ENCODE measurements at places on chromosomes 4 and X.

DNA sequence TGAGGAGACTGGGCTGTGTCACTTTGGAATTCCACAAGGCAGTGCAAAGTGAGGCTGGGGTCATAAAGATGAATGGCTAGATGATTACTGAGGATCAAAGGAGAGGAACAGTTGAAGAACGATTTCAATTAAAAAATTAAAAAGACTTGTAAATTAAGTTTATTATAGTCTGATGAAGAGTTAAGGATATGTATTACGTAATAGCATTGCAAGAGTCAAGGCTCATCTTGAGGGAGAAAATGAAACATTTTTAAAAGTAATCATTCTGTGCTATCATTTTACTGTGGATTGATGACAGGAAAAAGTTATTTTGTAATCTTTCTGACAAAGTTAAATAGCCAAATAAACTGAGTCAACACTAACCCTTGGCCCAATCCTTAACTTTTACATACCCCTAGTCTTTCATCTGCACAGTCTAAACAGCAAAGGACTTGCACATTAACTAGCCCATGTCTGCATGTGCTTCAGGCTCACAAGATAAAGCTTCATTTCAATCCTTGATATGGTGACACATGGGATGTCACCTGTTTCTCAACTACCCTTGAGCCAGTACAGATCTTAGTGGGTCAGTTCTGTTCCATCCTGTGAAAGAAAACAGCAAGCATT, 465.5 kb upstream of the CTSO start:
- no peak for DNase-seq

DNA sequence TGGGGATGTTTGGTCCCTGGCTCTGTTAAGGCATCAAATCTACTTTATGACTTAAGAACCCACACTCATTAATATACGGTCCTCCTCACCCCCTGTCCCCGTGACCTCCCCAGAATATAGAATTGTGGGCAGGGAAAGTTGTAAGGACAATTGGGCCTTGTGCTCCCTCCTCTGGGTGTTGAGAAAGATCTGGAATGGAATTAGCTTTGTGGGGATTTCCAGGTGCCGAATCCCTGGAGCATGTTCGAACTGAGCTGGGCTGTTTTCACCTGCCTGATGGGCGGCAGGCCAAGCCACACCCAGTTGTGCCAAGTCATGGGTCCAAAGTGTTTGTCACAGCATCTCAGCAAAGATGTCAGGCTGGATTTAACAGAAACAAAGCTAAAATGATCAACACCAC, 349.3 kb upstream of the KLF3 start:
- no peak for DNase-seq

DNA sequence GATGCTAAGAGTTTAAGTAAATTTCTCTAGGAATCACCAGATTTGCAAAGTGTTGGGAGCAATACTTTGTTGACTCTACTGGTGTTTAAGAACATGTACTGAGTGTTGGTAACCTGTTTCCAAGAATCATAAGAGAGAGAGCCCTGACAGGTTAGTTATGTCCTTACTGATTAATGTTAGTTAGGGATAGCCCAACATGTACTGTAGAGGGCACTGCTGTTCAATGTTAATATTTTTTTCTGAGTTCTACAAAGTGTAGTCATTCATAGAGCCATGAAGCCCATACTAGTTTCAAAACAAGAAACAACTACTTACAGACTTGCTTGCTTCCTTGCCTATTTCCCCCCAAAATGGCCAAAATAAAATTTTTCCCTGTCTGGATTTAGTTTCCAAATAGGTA, 11.9 kb downstream of the TMPRSS11D start:
- DNase-seq, result peak; percentile 32

DNA sequence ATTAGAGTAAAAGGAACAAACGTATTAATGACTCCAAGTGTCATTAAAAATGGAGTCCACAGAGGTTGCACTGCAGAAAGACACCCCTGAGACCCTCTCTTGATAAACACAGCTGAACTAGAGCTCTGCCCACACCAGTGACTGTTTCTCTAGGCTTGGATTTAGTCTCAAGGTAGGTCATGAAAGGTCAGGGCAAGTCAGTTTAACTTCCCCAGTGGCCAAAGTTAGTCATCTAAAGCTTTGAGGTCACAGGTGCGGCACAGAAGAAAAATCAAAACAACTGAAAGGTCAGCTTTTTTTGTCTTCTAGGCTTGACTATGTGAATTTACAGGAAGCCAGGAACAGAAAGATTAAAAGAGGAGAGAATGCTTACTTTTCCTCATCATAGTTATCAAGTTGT, 749.6 kb downstream of the RAB28 start:
- DNase-seq, result no peak

GRCh38 chr4:113547487-113548042, 214.0 kb downstream of the CAMK2D start:
- DNase-seq, result peak; percentile 86

- no peak for DNase-seq
Measured at GRCh38 chr4:15378062-15378461, 49.8 kb upstream of the C1QTNF7 start.

- DNase-seq, result no peak
Measured at GRCh38 chr4:14994242-14994641, 8.0 kb upstream of the CPEB2 start.

DNA sequence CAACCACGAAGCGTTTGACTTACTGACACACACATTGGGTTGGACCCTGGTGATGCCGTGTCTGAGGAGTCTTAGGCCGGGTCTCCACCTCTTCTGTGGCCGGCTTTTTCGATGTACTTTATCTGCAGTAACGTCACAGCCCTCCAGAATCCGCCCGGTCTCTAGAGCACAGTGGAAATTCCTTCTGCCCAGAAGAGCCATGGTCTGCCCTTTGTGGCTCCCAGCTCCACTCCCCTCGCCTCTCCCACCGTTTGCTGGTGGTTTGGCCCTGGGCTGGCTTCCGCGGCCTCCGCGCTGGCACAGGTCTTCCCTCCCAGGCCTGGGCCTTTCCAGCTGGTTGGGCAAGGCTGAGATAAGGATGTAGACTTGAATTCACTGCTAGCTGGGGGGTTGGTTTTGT, 4.3 kb downstream of the MAEA start:
- no peak for DNase-seq

GRCh38 chrX:129800186-129800585, 20.4 kb downstream of the SASH3 start:
- DNase-seq, result no peak

- DNase-seq, result no peak
Measured at GRCh38 chrX:129777218-129778030, 2.3 kb upstream of the SASH3 start.

DNA sequence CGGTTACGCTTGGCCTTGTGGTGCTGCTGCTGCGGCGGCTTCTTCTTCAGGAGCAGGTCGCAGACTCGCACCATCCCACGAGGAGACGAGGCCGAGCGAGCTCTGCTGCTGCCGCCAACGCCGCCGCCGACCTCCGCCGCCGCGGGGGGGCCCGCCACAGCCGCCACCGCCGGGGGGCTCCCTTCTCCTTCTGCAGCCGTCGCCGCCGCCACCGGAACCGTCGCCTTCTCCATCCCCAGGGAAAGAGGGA, 237 bp downstream of the ANKRD17 start:
- no peak for DNase-seq

DNA sequence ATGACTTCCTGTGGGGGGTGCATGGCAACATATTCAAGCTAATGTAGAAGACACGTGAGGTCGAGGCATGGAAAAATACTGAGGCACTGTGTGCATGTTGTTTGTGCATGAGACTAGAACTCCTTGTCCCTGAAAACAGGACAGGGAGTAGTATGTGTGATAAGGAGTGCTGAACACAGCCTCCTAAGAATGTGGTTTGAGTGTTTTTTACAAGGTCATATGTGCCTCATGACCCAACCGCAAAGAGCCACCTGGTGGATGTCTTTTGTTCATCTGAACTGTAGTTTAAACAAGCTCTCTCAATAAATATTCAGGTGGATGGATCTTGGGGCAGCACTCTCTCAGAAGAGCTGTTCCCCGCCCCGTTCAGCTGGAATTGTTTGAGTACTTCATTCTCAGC, 226.6 kb downstream of the NLGN4X start:
- DNase-seq, result peak; percentile 16

GRCh38 chrX:44032479-44032878, 59.3 kb upstream of the NDP start:
- DNase-seq, result no peak

GRCh38 chr4:77156912-77157858, at the start of gene CCNG2:
Gene CCNG2 (plus strand): TSS chr4:77157207. CDS start chr4:77158533, 1,326 bp downstream.
- no peak for DNase-seq

GRCh38 chr4:61583696-61584095, 383.6 kb downstream of the ADGRL3 start:
- no peak for DNase-seq

- no peak for DNase-seq
Measured at GRCh38 chr4:107564326-107564725, 155.7 kb downstream of the PAPSS1 start.

GRCh38 chr4:6894086-6894478, 15.5 kb upstream of the TBC1D14 start:
- DNase-seq, result no peak

- DNase-seq, result no peak
Measured at GRCh38 chr4:156677656-156678055, 293.9 kb downstream of the PDGFC start.

- DNase-seq, result no peak
Measured at GRCh38 chrX:109776986-109777385, 43.9 kb upstream of the ACSL4 start.

GRCh38 chr4:8350841-8351461, 81.4 kb downstream of the HTRA3 start:
- no peak for DNase-seq

DNA sequence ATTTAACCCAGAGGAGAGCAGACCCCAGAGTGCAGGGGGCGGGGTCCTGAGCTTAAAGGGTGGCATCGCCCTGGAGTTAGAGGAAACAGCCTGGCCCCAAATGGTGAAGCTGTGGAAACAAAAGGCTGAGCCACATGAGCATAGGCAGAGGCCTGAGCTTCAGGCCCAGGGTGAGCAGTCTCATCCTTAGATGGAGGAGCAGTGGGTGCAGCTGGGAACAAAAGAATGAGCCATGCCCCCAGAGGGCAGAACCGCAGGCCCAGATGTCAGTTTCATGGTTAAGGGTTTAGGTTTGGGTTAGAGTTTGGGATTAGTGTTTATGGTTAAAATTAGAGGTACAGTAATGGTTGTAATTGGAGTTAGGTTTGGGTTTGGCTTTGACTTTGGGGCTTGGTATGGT, 44.4 kb upstream of the IL9R start:
- no peak for DNase-seq

DNA sequence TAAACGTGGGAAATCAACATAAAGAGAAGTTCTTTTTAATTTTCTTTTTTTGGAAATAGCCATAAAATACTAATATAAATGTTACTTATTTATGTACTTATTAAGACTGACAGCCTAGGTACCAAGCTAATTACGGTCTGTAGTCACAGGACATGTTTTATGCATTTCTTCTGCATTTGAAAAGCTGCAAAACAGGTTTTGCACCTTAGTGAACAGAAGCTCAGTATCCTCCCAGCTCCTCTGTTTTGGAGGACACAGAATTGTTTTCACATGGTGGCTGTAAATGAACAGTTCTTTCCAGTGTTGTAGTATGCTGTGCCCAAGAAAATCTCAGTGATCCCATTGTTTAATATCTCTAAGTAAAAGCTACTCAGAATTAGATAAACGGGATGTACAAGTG, 1788.0 kb upstream of the TENM3 start:
- no peak for DNase-seq

- no peak for DNase-seq
Measured at GRCh38 chr4:68180849-68181526, 51.3 kb upstream of the TMPRSS11F start.

DNA sequence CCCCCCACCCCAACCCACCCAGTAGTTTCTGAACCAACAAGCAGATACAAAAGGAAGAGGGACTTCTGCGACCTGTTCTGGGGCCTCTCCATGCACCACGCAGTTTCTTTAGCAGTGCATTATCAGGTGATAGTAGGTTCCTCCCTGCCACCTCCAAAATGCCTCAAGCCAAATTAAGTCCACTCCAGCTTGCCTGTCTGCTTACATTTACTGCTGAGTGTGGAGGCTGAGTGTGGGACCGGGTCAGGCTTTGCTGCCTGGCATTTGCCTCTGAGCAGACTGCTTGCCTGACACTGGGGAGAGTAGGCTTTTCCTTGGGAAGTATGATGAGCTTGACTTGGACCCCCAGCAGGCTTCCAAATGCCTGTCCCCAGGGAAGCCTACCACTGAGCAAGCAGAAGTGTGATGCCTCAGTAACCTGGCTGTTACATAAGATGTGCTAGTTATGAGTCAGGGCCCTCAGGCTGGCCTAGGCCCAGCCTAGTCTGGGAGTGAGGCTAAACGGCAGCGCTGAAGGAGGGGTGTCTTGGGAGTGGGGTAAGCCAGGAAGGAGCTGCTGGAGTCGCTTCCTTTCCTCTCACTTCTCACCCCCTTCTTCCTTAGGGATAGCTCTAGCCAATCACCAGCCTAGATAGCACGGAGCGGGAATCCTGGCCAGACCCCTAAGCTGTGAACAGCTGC, 9.0 kb downstream of the TSC22D3 start:
- DNase-seq, result peak; percentile 23

DNA sequence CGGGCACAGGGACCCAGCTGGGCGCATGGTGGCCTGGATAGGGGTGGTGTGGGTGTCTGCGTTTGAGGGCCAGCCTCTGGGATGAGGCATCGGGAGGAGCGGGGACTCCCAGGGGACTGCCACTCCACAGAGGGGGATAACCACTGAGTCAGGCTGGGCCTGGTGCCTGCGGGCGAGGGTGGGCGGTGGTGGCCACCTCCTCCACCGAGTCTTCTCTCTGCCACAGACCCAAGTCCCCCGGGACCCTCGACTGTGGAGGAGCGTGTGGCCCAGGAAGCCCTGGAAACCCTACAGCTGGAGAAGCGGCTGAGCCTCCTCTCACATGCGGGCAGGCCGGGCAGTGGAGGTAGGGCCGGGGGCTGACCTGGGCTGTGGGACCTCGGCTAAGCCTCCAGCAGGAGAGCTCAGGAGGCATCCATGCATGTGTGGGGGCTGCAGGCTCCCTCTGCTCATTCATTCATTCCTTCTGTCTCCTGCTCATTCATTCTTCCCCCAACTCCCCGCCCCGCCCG, 26.4 kb downstream of the DOK7 start:
- DNase-seq, result peak; percentile 44

DNA sequence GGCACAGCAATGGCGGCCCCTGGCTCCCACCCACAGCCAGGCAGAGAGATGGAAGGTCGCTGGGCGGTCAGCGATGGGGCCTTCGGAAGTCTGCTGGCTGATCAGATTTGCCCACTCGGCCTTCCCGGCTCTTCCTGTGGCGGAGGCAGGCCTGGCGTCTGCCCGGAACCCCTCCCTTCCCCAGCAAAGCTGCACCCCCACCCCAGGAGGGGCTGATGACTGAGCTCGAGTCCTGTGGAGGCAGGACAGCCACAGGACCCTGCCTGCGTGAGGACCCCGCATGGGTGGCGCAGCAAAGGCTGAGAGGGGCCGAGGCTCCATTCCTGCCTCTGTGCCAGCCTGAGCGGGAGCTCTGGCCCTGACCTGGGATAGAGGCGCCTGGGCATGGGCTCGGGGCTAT, 34.8 kb downstream of the TACC3 start:
- DNase-seq, result no peak

GRCh38 chr4:87521757-87522374, 7.3 kb downstream of the SPARCL1 start:
- DNase-seq, result no peak

- DNase-seq, result no peak
Measured at GRCh38 chr4:152325831-152326230, 210.1 kb downstream of the FBXW7 start.

GRCh38 chr4:8303485-8304281, 34.1 kb downstream of the HTRA3 start:
- no peak for DNase-seq

GRCh38 chr4:95857761-95858160, 17.9 kb downstream of the PDHA2 start:
- no peak for DNase-seq

GRCh38 chr4:1198098-1198844, 25.9 kb upstream of the SPON2 start:
- DNase-seq, result no peak

All from cerebellar cortex (tissue), 1 donor.